ENCODE measurements at places on chromosomes 12 and 14. TPM values are rescaled to one million over a fixed set of nuclear protein-coding genes. Genes with fewer than 3 reads are reported as not detected.
A peak's percentile ranks its signal among the peaks of the same experiment; 100 is the strongest.

TAS2R19 gene
- 3.2 TPM for total RNA-seq

TMEM30B gene
- 22.5 TPM for total RNA-seq

KRT79 gene
- 5.4 TPM for total RNA-seq

OSBPL8 gene
- total RNA-seq, result 97.3 TPM

DNA sequence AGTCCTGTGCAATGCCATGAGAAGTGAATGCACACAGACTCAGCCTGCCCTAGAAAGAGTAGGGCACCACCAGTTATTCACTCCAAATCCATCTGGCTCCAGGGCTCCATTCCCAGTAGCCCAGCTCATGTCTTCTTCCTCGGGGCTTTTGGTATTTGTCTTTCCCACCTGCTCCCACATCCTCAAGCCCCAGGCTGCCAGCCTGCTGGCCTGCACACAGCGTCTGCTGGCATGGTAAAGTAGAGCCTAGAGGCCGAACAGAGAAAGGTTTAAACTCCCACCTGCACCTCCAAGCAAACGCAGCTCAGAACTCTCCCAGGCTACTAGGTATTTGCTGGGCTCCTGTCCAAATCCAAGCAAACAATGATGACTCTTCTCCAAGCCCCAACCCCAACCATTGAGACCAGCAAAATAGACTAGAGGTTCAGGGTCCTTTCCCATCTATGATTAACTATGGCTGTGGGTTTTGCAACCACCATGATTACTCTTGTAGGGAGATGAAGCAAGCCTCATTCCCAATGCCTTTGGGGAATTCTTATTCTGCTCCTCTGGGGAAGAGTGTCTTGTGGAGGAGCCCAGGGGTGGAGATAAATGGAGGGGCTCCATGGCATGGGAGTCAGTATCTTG is 5.2 kb upstream of the VDR start:
- H3K4me1 ChIP-seq, result peaks cover 7% of the 10 kb centered on the region
- no peaks in the 10 kb centered on the region for H3K27me3 ChIP-seq
- no peak overlapping the region for H3K4me3 ChIP-seq

- no peaks in the 10 kb centered on the region for H3K4me1 ChIP-seq
- peak overlapping the region; percentile 51 for H3K4me3 ChIP-seq
- DNase-seq, result peak; percentile 67
- peaks cover 29% of the 10 kb centered on the region for H3K27me3 ChIP-seq
- H3K27ac ChIP-seq, result peak overlapping the region; percentile 58
Measured at GRCh38 chr12:119594772-119595445, 1.3 kb downstream of the TMEM233 start.

DNA sequence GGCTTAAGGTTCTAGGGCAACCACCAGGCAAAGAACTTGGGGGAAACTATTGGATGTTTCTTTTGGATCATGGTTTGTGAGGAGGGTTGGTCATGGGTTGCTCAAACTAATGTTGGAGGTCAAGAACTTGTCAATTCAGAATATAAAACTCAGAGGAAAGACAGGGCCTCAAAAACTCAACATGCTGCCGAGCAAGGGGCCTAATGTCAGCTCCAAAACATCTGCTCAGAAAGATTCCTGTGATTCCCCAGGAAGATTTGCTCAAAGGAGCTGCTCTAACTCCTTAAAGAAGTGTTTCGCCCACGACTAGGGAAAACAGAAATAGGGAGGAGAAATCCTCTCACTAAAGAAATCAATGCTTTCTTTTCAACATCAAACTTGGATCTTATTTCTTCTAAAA is 3.7 kb upstream of the IGF1 start:
- H3K4me3 ChIP-seq, result peak overlapping the region; percentile 35
- H3K27me3 ChIP-seq, result no peaks in the 10 kb centered on the region
- no peaks in the 10 kb centered on the region for H3K36me3 ChIP-seq
- peak overlapping the region; percentile 53 for H3K27ac ChIP-seq

GRCh38 chr12:44223736-44224135 is 387.9 kb downstream of the TMEM117 start:
- no peaks in the 10 kb centered on the region for H3K36me3 ChIP-seq
- no peaks in the 10 kb centered on the region for H3K27me3 ChIP-seq
- DNase-seq, result no peak
- no peaks in the 10 kb centered on the region for H3K4me1 ChIP-seq

DNA sequence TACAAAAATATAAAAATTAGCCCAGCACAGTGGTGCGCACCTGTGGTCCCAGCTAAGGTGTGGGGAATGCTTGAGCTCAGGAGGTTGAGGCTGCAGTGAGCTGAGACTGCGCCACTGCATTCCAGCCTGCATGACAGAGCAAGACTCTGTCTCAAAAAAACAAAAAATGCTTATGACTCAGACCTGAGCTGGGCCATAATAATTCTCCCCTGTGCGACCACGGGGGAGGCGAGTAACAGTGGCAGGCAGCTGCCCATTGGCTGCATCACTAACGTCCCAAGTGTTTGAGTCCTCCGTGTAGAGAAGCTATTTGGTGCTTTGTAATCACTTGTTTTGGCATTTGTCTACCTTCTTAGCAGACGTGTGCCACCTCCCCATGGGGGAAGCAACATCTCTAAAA is 24.9 kb downstream of the PSMC1 start:
- peaks cover 70% of the 10 kb centered on the region for H3K36me3 ChIP-seq
- H3K27ac ChIP-seq, result no peak overlapping the region
- no peak for DNase-seq
- H3K27me3 ChIP-seq, result no peaks in the 10 kb centered on the region
- H3K4me1 ChIP-seq, result no peaks in the 10 kb centered on the region

- H3K36me3 ChIP-seq, result no peaks in the 10 kb centered on the region
- H3K27ac ChIP-seq, result no peak overlapping the region
- H3K4me1 ChIP-seq, result no peaks in the 10 kb centered on the region
- DNase-seq, result no peak
Measured at GRCh38 chr12:49887536-49888401, 15.9 kb downstream of the FAIM2 start.

- no peaks in the 10 kb centered on the region for H3K27me3 ChIP-seq
- no peak overlapping the region for H3K4me3 ChIP-seq
- H3K27ac ChIP-seq, result no peak overlapping the region
Measured at GRCh38 chr12:104886418-104887401, 71.4 kb downstream of the SLC41A2 start.

DNA sequence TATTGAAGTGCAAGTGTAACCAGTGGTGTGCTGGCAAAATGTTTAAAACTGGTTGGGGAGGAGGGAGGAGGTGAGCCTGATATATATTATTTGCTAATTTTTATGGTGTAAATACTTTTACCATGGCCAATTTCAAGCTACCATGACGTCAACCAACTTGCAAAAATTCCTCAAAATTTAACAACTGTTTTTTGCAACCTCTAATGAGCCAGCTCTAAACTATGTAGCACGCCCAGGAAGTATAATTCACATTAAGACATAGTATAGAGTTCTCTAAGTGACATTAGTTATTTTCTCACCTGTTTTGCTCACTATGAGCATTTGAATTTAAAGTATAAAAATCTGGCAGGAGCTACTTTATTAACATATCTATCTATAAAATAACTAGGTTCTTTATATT is 41.4 kb downstream of the ATL1 start:
- H3K36me3 ChIP-seq, result no peaks in the 10 kb centered on the region
- DNase-seq, result no peak
- no peaks in the 10 kb centered on the region for H3K27me3 ChIP-seq
- H3K4me1 ChIP-seq, result no peaks in the 10 kb centered on the region

Data from upper lobe of right lung (tissue), 1 donor.